ENCODE measurements at places on chromosomes 3 and 15.

- no peak for DNase-seq
Observed at GRCh38 chr15:86178845-86179244, 99.2 kb downstream of the AGBL1 start.

DNA sequence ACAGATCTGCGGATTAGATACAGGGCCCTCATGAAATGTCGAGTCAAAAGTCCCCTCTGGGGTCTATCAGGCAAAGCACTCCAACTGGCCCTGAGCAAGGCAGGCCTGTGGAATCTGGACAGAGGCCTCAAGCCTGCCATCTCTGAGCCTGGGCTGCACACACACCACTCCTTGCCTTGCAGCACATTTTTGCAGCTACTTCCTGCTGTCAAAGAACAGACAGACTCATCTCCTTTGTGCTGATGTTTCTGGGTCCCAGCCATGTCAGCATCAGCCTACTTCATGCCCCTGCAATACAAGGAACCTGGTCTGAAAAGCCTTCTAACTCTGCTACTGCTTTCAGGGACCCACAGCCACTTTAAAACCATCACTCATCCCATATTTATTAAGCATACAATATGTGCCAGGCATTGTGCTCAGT is 60.6 kb upstream of the IL12A start:
- peak; percentile 22 for DNase-seq

DNA sequence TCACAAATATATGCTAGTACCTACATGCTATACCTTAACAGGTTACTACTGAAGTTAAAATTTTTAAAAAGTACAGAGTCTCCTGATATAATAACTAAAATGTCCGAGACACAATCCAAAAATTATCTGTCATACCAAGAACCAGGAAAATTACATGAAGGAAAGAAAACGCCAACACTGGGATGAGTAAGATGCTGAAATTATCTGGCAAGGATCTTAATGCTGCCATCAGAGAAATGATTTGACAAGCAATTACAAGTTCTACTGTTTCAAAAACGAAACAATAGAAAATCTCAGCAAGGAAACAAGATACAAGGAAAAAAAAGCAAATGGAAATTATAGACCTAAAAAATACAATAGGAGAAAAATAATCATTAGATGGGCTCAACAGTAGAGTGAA is 92.5 kb downstream of the UBE3A start:
- DNase-seq, result no peak

- DNase-seq, result no peak
Observed at GRCh38 chr3:64798316-64798715, 110.5 kb upstream of the ADAMTS9 start.

DNA sequence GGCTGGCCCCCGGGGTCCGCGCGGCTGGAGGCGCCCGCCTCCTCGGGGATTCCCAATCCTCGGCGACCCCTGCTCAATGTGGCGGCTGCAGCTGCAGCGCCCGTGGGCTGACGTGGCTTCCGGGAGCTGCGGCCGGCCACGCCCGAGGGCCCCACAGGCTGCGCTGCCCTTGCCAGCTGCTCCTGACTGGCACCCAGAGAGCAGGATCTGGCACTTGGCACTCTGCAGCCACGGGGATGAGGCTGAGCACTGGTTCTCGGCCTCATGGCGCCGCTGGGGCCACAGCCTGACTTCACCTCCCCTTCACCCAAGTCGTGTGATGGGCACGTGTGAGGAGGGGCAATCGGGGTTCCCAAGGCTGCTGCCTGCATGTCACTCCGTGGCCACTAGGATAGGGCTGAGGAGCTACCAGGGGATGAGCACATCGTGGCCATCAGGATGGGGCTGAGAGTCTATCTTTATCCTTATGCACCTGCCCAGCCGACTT is 267.8 kb upstream of the FRG2C start:
- no peak for DNase-seq

DNA sequence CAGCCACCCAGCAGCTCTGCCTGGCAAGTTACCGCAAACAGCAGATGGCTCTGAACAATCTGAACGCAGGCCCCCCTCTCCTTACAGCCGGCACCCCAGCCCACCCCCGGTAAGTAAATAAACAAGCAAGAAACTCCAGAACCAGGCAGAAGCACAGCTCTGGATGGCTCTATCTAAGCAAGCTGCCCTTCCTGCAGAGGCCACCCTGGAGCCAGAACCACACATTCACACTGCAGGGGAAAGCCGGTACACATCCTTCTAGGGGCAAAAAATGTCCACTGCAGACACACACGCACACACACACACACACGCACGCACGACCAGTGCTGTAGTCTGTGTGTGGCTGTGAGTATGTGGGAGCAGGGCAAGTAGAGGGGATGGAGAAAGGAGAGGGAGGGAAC is 63.9 kb downstream of the ADCY5 start:
- DNase-seq, result no peak

DNA sequence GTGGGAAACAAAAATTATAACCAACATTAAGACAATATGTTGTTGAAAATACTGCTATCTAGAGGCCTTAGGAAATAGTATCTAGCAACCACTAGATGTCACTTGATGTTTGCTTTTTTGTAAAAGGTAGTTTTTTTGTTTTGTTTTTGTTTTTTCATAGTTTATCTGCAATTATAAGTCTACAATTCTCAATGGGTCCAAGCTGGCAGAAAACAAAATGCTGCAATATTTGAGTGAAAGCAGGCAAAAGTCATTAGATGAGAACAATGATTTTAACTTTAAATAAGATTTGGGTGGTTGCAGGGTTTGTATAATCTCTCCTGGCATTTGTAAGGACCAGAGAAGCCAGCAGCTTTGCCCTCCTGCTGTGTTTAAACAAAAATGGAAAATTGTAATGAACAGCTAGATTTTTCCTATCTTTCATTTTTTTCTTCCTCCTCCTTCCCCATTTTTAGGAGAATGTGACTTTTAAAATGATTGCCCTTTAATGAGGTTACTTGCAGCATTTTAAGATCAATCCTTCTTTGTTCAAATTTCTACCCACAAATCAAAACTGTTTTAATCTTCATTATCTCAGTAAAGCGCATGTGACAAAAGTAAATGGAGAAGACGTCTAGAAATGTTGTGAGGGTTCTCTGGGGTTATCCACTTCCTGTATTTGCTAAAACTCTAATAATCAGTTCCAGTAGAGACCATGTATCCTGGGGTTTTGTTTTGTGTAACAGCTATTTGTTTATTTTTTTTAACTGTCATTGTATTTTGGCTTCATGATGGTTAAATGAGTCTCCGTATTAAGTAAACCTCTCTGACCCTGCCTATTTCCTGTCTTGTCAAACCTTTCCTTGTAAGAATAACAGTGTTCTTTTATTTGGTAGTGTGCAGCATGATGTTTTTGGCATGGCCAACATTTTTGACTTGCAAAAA is 27.3 kb downstream of the DUT start:
- peak; percentile 64 for DNase-seq

DNA sequence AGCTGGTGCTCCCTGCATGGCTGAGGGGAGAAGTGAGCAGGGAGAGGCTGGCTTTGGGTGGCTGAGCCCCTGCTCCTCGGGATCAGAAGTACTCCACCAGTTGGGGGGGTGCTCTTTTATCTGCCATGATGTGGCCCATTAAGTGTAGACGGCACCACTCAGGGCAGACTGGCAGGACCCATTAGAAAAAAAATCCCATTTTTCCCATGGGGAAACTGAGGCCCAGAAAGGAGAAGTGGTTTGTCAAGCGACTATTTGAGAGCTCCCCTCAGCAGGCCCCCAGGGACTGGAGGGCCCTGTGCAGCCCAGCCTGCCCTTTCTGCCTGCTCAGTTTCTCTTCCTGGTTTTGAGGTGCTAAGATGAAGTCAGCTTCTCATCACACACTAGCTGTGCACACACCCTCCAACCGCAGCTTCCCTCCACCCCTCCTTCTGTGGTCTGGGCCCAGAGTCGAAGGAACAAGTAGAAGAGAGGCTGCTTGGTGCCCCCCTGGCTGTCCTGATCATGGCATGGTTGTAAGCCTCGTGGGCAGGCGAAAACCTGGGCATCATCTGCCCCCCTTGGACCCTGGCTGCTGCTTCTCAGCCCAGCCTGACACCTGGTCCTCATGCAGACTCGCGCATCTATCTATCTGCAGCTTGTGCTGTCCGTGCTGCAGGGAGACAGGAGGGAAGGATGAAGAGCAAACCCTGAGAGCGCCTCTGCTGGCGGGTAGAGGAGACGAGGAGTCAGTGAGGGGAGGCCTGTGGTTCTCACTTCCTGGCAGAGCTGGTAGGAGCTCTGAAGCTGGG is 5.6 kb downstream of the CSK start:
- no peak for DNase-seq

DNA sequence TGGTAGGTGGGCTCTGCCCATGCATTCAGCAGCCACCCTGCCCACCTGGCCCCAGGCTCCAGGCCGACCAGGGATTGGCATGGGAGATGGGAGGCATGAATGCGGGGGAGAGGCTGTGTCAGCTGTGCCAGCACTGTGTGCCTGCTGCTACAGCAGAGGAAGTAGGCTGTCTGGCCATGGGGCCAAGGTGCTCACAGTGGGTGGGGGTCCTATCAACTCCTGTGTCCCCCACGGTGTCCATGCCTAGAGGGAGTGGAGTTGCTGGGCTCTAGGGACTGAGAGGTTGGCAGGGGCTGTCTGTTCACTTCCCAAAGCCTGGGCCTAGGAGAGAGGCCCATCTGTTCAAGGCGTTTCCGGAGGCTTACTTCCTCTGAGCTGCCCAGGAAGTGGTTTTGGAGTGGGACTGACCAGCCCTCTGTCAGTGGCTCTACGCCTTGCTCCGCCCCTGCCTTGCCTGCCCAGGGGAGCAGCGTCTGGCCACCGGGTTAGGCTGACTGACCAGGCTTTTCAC is 5.8 kb downstream of the PRKCD start:
- DNase-seq, result peak; percentile 33

- DNase-seq, result no peak
Observed at GRCh38 chr3:144045766-144046165, 74.1 kb downstream of the DIPK2A start.

- no peak for DNase-seq
Observed at GRCh38 chr15:99487337-99487730, 78.5 kb upstream of the MEF2A start.

GRCh38 chr15:74315626-74316025 is 51.8 kb downstream of the CYP11A1 start:
- no peak for DNase-seq

DNA sequence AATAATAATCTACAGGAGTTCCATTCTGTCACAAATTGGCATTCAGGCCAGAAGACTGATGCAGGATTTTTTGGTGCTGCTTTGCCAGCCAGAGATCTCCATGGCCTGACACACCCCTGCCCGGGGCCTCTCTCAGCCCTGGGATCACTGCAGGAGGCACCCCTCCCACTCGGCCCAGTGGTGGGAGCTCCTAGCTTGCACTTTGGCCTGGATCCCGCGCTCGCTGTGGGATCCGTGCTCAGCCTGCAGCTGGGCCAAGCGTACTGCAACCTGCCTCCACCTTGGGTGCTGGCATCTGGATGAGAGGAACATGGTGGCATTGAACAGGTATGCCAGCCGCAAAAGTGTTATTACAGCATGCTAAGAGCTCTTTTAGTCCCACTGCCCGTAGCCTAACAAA is 656.7 kb upstream of the CCDC54 start:
- DNase-seq, result no peak

GRCh38 chr15:39738998-39739397 is 43.6 kb downstream of the FSIP1 start:
- DNase-seq, result no peak

- no peak for DNase-seq
Observed at GRCh38 chr3:62238003-62238402, 135.3 kb downstream of the FEZF2 start.

- no peak for DNase-seq
Observed at GRCh38 chr15:68980786-68981185, 33.7 kb upstream of the NOX5 start.

GRCh38 chr3:46585799-46586693 is 19.9 kb upstream of the LRRC2 start:
- DNase-seq, result peak; percentile 96

GRCh38 chr15:66720206-66721010 is 18.4 kb downstream of the SMAD6 start:
- peak; percentile 87 for DNase-seq

DNA sequence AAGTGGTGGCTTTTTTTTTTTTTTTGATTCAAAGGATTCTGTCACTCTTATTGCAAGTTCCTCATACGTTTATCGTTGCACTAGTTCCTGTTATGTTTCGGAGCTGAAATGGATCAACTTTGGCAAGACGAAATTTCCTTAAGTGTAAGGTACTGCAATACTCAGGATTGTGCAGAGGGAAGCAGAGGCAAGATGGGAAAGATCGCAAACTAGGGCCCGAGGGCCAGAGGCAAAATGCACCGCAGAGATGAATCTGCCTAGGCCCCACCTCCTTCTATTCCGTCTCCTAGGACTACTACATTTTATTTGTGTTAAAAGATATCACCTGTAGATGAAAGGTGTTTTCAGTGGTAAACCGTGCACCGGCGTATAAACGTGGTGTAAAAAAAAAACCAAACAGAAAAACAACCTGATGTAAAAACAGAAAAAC is 331 bp downstream of the RNU6-1 start:
- DNase-seq, result peak; percentile 40

DNA sequence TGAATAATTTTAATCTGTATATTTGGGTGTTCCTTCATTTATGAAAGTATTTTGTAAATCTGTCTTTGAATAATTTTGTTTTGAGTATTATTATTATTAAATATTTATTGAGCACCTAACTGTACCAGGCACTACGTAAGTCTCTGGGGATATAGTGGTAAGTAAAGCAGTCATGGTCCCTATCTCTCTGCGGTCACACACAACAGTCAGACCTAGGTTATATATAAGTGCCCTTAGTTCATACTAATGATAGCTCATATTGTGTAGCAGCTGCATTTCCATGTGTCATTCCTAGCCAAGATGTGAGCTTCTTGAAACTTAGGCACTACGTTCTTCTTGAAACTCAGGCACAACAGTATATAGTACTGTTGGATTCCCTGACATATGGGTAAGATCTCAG is 12.4 kb downstream of the NKTR start:
- DNase-seq, result no peak

GRCh38 chr3:128217702-128218547 is 64.6 kb downstream of the EEFSEC start:
- DNase-seq, result peak; percentile 85

- no peak for DNase-seq
Observed at GRCh38 chr3:63945558-63946096, 33.4 kb upstream of the SCAANT1 start.

GRCh38 chr3:176723758-176724393 is 473.4 kb downstream of the TBL1XR1 start:
- no peak for DNase-seq

- no peak for DNase-seq
Observed at GRCh38 chr3:194514626-194515025, 27.8 kb upstream of the ATP13A3 start.

- DNase-seq, result peak; percentile 44
Observed at GRCh38 chr15:90594301-90594738, 64.6 kb downstream of the CRTC3 start.

Data from renal cortical epithelial cell (primary cell).